ENCODE measurements at places on chromosomes 5 and 9.

GRCh38 chr9:19663570-19663969, 125.3 kb downstream of the SLC24A2 start:
- no peak for DNase-seq

GRCh38 chr5:77629509-77630113, 8.9 kb downstream of the OTP start:
- no peak for DNase-seq

DNA sequence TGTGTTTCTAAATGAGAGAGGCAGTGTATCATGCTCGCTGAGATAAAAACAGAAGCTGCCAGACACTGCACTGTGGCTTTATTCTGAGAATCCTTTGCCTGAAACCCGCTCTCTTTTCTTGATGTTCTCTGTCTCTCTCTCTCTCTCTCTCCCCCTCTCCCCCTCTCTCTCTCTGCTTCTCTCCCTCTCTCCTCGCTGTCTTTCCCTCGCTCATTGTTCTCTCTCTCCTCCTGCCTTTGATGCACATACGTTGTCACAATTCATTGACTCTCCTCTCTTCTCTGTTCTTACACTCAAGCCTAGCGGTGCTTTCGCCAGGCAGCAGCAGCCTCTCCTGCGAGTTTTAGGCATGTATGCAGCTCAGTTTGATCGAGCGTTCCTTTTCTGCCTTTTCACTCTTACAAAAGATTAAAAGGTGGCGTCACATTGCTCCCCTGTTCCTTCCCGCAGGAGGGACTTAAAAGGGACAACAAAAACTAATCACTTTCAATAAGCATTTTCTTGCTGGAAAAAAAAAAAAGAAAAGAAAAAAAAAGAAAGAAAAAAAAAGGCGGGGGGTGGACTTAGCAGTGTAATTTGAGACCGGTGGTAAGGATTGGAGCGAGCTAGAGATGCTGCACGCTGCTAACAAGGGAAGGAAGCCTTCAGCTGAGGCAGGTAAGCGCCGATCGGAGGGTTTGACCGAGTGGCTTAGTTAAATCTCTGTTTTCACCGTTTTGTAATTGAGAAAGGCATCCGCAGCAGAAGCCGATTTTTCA, 717.9 kb upstream of the WWC1 start:
- no peak for DNase-seq

GRCh38 chr5:35297755-35298154, 67.5 kb upstream of the PRLR start:
- DNase-seq = no peak

- DNase-seq = no peak
These were observed 43.8 kb upstream of the FST start for GRCh38 chr5:53436480-53437191.

- DNase-seq = no peak
These were observed 32.4 kb downstream of the TLE4 start for GRCh38 chr9:79604149-79604548.

- no peak for DNase-seq
These were observed 159.4 kb downstream of the KDM4C start for GRCh38 chr9:6917162-6917561.

GRCh38 chr5:14665101-14665822, 744 bp downstream of the OTULIN start:
- DNase-seq = peak; percentile 15

GRCh38 chr5:25544652-25545249, 900.0 kb upstream of the CDH10 start:
- no peak for DNase-seq

DNA sequence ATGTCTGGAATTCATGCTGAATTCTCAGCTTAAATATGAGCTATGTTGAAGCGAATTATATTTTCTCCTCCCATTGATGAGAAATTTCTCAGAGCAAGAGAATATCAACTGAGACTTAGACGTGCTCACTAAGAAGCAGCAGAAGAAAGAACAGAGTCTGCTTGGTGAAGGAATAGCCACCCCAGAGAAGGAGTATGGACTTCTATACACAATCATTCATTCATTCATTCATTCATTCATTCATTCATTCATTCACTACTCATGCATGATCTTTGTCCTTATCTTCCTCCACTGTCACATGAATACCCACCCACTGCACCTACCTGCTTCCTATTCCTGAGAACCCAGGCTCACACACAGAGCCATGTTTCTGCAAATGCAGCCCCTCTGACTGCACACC, 206.6 kb downstream of the DEPDC1B start:
- no peak for DNase-seq

DNA sequence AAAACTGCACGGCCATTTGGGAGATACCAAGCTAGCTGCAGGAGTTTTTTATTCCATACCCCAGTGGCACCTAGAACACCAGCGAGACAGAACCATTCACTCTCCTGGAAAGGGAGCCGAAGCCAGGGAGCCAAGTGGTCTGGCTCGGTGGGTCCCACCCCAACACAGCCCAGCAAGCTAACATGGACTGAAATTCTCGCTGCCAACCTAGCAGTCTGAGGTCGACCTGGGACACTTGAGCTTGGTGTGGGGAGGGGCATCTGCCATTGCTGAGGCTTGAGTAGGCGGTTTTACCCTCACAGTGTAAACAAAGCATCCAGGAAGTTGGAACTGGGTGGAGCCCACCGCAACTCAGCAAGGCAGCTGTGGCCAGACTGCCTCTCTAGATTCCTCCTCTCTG, 108.9 kb upstream of the CHD1 start:
- DNase-seq = no peak

DNA sequence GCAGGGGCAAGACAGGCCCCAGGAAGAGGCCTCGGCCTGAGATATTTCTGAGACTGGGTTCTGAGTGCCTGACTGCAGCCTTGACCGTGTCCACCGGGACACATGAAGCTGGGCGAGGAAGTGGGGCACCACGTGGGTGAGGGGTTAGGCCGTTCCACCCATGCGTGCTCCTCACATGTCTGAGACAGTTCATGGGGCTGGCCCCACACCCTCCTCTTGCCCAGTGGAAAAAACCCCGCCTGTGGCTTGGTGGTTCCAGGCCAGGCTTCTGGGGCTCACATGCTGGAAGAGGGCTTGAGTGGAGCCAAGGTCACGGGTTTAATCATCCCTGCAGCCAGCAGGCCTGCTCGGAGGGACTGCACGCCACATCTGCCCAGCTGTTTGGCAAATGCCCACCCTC, 11.4 kb downstream of the HMCN2 start:
- DNase-seq = no peak

Measured in stimulated activated naive B cell treated with anti-CD40 and anti-IgM and Interleukin-4, amounts not matched to agents 10 μg/mL and 1 μg/mL and 100 μg/mL, for 72 hours (primary cell).